Sigmoid colon (tissue), 7 donors: ENCODE measurements at places on chromosomes 11 and 22.

GRCh38 chr11:61332281-61332796, 566 bp downstream of the DDB1 start:
- DNase-seq: no peak

GRCh38 chr11:58446294-58446693, 4.3 kb upstream of the OR5B12 start:
- no peak for DNase-seq

DNA sequence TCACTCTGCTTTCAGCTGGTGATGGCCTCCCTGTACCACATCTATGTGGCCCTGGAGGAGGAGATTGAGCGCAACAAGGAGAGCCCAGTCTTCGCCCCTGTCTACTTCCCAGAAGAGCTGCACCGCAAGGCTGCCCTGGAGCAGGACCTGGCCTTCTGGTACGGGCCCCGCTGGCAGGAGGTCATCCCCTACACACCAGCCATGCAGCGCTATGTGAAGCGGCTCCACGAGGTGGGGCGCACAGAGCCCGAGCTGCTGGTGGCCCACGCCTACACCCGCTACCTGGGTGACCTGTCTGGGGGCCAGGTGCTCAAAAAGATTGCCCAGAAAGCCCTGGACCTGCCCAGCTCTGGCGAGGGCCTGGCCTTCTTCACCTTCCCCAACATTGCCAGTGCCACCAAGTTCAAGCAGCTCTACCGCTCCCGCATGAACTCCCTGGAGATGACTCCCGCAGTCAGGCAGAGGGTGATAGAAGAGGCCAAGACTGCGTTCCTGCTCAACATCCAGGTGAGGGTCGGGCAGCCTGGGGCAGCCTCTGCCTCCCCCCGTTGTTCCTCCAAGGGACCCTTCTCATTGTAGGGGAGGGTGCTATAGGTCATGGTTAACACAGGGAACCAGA, 5.9 kb downstream of the HMOX1 start:
- DNase-seq: no peak

- no peak for DNase-seq
Observed at GRCh38 chr11:43503417-43503816, 144.7 kb downstream of the TTC17 start.

- no peak for DNase-seq
Observed at GRCh38 chr11:115345361-115345760, 158.9 kb downstream of the CADM1 start.

- peak; percentile 100 for DNase-seq
Observed at GRCh38 chr11:65615229-65615949, at the start of gene PCNX3. Gene PCNX3 (plus strand): TSS chr11:65615776. CDS start chr11:65616312, 536 bp downstream.

GRCh38 chr11:115255006-115255762, 249.0 kb downstream of the CADM1 start:
- no peak for DNase-seq

DNA sequence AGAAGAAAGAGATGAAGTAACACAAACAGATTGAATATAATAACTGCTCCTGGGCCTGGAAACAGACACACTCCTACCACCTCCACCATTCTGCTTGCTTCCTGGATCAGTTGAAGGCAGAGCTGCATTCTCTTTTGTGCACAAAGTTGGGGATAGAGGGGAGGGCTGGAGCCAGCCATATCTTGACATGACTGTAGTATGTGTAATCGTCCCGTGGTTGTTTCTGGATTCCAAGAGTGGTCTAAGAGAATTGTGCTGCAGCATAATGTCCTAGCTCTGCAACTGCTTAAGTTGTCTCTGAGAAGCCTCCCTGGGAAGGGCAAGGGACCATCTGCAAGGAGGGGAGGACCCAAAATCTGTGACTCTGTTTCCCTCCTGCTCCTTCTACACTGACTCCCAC, 3.2 kb downstream of the CRY2 start:
- DNase-seq: no peak

DNA sequence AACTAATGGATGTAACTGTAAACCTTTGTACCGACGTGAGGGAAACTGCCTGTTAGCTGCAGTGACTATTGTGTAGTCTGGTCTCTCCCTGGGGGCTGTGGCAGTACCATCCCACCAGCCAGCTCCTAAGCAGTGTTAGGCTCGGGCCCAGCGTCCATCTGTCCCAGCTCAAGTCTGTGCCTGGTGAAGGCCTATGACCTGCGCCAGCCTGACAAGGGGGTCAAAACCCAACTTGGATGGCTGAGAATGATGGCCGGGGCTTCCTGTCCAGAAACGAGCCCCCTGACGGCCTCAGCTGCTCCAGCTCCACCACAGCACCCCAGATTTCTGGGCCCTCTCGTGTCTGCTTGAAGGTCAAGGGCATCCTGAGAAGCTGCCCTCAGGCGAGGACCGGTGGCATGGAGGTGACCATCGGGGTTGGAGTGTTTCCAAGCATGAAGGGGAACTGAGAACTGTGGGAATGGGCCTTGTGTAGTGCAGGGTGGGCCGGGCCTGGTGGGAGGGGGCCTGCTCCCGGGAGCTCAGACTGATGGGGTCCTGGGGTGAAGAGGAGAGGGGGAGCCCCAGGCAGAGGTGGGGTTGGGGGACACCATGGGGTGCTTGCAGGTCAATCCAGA, 14.3 kb upstream of the SPI1 start:
- DNase-seq: peak; percentile 71

- DNase-seq: peak; percentile 59
Observed at GRCh38 chr22:32546496-32546895, 71.9 kb downstream of the FBXO7 start.

DNA sequence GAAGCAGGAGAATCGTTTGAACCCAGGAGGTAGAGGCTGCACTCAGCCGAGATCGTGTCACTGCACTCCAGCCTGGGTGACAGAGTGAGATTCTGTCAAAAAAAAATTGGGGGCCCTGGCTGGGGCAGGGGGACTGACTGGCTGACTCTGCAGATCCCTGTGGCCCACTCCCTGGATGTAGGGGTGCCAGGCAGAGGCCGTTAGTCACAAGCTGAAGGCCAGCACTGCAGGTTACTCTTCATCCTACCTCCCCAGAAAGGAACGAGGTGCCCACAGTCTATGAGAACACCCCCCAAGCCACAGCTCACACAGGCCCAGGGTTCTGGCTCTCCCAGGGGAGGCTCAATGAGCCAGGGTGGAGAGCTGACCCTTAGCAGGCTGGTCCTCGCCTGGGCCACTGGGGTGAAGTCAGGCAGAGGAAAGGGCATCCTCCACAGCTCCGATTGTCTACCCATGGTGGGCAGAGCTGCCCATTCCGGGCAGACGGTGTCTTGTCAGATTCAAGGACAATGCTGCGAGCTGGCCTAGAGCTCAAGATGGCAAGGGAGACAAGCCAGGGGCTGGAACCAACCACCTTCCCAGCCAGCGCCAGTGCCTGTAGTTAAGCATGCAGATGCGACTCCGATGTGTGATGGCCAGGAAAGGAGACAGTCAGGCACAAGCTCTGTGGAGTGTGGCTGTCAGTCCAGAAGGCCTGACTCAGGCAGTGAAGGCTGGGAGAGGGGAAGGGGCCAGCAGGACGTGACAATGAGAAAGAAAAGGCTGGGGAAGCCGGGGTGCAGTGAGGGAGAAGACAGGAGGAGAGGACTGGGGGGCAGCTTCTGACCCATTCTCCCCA, 12.4 kb downstream of the C11orf24 start:
- DNase-seq: no peak

GRCh38 chr11:79436919-79437277, 3.9 kb downstream of the TENM4 start:
- DNase-seq: no peak

GRCh38 chr22:49546811-49547585, 280.7 kb downstream of the BRD1 start:
- peak; percentile 28 for DNase-seq
